ENCODE measurements at places on chromosomes 3 and 15. TPM values are rescaled to one million over a fixed set of nuclear protein-coding genes. Genes with fewer than 3 reads are reported as not detected.

The AMT gene
- not detected for total RNA-seq

The PXYLP1 gene
- 3.0 TPM for total RNA-seq

The ALDH1A3 gene
- total RNA-seq, result 0.34 TPM

The CYP8B1 gene
- not detected for total RNA-seq

The TLR9 gene
- not detected for total RNA-seq

The ZNF385D gene
- not detected for total RNA-seq

The SLC22A14 gene
- total RNA-seq, result not detected

The CHST13 gene
- total RNA-seq, result 1.7 TPM

DNA sequence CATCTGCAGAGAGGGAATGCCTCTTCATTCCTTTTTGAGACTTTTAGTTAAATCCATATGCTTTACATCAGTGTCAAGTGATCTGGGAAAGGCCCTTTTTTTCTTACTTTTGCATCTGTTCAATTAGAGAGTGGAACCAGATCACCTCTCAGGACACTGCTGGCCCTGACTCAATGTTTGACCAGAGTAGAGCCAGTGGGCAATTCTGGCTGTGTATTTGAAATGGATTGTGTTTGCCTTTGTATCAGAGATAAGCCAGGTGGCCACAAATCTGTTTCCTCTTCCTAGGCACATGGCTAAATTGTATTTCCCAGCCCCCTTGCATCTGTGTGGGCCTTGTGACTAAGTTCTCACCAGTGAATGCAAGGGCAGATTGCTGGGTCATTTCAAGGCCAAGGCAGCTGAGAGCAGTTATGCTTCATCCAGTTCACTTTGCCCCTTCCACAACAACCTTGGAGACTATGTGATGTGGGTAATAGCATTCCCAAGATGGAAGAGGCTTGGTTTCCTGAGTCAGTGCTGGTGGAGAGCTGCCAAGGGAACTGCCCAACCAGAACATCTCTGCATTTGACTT lies 75.6 kb upstream of the CACNA2D3 start:
- DNase-seq, result no peak

DNA sequence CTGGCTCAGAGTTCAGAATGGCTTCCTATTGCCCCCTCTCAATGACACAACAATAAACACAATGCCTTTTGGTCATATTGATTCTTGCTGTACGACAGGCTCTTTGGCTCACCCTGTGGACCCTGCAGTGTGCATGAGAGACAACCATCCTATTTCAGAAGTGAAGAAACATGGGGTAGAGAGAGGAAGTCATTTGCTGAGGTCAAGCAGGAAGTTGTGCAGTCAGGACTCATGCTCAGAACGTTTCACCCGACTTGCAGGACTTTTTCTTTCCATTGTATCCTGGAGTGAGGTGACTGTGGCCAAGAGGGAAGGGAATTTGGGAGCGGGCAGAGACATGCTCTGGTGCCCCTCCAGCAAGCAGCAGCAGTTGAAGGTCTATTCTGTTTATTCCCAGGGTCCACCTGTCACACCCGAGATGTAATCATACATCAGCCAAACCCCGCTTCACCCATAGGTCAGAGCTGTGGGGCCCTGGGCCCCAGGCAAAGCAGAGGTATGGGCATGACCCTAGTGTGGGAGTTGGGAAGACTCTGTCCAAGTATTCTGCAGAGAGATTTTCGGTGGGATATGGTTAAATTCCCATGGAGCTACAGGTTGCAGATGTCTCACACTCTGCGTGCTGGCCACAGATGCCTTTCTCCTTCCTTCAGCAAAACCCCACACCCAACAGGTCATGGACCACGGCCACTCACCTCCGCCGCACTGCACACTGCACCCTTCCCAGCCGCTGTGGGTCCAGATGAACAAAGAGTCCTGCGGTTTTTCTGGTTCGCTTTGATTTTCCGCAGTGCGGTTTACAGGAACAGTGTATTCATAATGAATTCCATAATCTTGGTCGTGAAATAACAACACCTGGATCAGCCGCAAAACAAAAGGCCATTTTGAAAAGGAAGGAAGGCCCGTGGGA lies 290.6 kb downstream of the ADAMTS17 start:
- DNase-seq, result no peak

- DNase-seq, result no peak
Observed at GRCh38 chr15:61824291-61824690, 236.0 kb downstream of the VPS13C start.

DNA sequence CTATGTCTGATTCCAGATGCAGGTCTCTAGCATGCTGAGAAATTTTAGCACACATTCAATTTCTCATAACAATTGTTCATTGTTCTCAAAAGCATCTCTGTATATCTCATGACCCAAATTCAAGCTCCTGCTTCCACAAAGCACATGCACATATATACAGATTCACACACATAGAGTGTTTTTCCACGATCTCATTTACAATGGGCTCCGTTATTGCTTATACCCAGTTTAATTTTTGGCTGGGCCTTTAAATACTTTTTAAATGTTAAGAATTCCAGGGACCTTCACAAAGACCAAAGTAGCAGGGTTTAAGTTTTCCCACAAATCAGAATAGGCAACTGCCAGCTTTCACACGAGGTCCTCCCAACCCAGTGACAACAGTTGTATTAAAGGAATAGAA lies 333.5 kb upstream of the SEMA6D start:
- peak; percentile 66 for DNase-seq

DNA sequence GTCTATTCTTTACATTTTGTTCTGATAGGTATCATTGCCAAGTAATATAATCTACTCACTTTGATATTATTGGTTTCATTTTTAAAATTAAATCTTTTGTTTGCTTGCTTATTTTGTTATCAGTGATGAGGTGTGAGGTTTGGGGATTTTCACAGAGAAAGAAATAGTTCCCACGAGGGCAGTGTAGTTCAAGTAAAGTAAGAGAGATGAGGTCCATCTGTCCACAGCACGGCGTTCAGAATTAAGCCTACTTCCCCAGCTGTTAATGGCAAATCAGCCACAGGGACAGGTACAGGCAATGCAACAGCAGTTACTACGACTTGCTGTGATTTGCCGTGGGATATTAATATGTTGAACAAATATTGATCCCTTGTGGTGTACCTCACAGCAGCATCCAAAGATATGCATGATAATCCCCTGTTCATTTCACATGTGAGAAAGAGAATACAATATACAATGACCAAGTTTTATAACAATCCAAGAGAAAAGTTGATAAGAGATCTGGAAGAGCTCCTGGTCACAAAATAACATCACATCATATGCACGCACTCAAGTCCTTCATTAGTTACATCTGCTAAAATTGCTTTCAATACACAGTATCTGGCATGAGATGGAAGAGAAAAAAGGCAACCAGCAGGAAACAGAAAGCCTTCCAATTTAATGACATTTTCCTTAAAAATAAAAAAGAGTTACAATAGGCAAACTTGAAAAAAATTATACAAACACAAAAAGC lies 131.6 kb downstream of the TUSC7 start:
- no peak for DNase-seq

DNA sequence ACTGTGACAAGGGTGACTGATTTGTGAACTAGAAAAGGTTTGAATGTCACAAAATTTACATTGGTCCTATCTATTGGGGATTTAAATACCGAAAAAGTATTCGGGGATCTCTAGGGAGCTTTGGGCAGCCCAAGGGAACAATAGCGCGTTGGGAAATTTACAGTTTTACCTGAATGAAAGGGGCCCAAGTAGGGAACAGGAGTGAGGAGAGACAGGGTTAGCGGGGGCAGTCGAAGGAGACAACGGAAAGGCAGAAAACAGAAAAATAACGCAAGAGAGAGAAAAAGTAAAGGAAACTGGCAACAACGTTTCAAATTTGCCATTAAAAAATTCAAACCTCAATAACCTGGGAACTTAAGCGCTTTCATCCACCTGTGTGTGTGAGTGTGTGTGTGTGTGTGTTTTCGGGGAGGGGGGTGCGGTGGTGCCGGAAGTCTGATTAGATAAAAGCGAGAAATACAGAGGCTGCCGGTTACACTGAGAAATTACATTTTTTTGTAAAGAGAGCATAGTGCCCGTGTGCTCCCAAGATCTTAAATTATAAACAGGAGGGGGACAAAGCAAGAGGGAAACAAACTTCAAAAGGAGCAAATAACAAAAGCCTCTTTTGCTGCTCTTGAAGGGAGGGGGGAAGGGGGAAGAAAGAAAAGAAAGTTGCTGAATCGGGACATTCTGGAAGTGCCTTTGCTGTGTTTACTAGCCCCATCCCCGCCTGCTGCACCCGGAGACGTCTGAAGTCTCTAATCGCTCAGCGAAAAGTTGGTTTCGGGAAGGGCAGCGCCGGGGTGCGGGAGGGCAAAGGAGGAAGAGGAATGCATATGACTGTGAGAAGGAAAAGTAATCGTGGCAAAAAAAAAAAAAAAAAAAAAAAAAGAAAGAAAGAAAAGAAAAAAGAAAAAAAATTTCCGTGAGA lies 721 bp upstream of the ZIC1 start:
- DNase-seq, result peak; percentile 54

DNA sequence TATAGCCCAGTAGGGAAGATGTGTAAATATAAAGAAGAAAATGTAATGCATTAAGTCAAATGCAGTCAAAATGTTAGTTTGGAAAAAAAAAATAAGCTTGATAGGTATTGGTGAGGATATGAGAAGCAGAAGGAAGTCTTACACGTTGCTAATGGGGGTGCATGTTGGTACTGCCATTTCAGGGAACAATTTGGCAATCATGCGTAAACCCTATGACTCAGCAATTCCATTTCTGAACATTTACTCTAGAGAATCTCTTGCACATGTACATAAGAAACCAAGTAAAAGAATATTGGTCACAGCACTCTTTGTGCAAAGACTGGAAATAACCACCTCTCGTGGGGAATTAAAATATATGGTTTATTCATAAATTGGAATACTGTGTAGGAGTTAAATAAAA lies 35.5 kb upstream of the TIMP4 start:
- DNase-seq, result no peak

GRCh38 chr3:165194511-165195240 lies 1.5 kb downstream of the SLITRK3 start:
- DNase-seq, result no peak

DNA sequence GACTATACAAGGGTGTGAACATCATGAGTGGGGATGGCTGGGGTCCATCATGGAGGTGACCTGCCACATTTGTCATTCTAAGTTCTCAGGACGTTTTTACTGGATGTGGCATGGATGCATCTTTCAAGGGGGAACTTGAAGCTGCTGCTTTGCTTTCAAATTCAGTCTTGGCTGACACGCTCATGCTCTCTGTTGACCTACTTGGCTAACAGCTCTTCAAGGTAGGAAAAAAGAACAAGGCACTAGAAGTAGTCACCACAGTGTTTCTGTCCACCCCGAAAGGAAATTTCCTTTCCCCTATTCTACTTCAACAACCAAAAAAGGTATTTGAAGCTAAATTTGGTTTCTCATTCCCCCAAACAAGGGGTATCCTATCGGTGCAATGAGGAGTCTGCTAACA lies 15.0 kb downstream of the STIMATE start:
- DNase-seq, result no peak

GRCh38 chr3:197021729-197022404 lies 7.8 kb downstream of the MELTF start:
- DNase-seq, result peak; percentile 11

DNA sequence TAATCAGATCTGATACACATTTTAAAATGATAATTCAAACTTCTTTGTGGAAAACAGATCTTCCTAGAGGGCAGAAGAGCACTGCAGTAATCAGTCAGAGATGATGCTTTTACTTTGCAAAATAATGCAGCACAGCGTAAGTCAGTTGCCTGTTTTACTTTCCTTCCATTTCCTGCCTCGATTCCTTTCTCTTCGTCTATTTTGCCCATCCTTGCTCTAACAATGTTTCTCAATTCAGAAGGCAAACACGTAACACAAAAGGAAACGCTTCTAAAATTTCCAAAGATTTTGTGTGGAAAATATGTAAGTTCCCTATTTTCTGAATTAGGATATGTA lies 119.9 kb downstream of the P3H2 start:
- DNase-seq, result no peak

- no peak for DNase-seq
Observed at GRCh38 chr15:69818529-69818928, 279.2 kb downstream of the TLE3 start.

DNA sequence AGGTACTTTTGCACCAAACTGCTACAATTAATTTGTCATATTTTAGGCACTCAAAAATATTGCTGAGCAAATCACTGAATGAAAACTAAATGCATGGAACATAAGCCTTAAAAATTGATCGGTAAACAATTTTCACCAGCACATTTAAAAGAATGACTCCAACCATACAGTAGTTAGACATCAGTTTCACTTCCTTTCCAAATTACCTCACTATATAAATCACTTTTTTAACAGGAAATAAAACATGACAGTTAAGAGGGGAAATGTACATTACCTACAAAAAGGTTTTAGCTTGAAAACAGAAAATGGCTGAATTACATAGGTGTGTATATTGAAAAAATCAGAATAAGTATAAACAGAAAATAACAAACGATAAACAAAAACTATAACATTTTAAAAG lies 108.4 kb downstream of the SERPINI1 start:
- DNase-seq, result no peak

DNA sequence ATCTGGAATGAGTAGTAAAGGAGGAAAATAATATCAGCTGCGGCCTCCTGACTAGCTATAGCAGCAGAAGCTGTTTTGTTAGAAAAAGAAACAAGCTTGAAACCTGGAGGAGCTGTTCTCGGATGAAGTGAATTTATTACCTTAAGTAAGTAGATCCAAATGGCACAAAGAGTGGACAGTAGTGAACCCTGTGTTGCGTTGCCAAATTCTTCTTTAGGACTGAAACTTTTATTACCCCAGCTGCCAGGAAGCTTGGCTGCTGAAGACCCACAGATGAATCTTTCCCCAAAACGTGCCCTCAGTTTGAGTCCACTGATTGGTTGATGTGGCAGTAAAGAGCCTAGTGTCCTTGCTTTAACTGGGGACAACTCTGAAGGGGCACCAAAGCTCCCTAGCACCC lies 366.8 kb upstream of the GBE1 start:
- DNase-seq, result no peak

DNA sequence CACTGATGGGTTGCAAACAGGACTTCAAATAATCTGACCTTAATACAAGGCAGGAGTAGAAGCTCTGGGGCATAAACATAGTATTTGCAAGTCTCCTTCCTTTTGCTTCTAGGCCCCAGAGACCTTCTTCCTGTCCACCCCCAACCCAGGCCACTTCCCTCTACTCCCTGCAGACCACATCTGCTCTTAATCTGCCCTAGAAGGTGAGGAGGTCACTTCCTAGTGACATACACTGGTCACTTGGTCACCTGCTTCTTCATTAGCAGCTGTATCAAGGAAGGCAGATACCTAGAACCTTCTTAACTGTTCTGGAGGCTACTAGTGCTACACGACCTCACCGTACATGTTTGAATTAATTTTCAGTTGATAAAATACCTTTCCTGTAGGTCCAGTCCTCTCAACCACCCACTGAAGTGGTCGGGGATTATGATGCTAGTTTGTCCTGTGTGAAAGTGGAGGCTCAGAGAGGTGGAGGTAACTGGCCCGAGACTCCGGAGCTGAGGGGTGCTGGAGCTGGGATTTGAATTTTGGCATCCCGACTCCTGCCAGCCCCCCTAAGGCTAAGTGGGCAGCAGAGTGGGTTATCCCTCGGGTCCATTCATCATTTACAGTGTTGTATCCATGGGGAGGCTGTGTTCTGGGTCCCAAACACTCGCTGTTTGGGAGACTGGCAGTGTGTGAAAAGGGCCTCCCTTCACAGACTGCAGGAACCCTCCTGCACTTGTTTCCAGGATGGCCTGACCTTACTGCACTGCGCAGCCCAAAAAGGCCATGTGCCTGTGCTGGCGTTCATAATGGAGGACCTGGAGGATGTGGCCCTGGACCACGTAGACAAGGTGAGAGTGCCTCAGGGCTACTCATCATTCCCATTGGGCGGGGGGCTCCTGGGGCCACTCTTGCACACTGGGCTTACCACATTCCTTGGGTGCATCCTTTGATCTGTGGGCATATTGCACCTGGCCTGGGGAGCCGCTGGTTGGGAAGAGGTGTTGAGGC lies 13.9 kb downstream of the ANKDD1A start:
- no peak for DNase-seq

- peak; percentile 71 for DNase-seq
Observed at GRCh38 chr3:28286595-28286994, 45.2 kb downstream of the CMC1 start.
